Stimulated activated CD8-positive, alpha-beta memory T cell treated with anti-CD3 and anti-CD28 coated beads, Interleukin-7, amount 100 ng/mL, for 24 hours (primary cell): ENCODE measurements at places on chromosomes 5 and 9.

- no peak for DNase-seq
Measured at GRCh38 chr5:172455511-172456061, 1.3 kb upstream of the SH3PXD2B start.

DNA sequence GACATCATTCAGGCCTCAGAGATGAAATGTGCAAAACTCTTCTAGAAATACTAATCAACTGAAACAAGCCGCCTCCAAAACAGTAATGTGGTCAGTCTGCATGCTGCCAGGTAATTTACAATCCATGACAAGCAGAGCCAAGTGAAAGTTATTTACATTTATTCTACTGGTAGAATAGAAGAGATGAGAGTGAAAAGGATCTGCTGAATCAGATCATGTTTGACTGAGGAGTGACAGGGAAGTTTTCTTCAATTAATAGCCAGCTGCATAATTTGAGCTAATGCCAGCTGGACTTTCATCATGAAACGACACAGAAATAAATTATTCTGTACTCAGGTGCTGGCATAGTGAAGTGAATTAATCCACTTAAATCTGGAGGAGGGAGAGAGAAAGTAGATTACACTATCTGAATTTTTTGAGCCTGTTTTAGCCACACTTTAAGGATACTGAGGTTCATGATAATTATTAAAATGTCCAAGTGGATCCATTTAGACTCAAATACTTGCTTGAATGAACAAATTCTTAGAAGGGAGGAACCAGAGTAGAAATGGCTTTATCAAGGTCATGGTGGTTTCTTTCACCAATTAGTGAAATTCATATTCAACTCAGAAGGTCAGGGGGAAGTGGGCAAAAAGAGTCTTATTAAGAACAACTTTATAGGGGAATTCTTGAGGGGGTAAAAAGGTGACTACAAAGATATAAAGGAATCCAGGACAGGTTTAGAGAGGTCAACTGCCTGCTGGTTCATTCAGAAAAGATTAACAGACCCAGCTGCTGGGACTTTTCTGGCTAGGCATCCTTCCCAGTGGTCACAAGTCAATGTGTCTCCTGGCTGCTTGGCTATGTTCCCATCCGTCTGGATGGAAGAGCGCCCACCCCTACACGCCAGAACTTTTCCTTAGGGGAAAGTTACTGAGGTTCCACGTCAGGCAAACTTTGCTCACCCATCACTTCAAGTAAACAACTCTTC is 350.4 kb downstream of the PDE4D start:
- no peak for DNase-seq

DNA sequence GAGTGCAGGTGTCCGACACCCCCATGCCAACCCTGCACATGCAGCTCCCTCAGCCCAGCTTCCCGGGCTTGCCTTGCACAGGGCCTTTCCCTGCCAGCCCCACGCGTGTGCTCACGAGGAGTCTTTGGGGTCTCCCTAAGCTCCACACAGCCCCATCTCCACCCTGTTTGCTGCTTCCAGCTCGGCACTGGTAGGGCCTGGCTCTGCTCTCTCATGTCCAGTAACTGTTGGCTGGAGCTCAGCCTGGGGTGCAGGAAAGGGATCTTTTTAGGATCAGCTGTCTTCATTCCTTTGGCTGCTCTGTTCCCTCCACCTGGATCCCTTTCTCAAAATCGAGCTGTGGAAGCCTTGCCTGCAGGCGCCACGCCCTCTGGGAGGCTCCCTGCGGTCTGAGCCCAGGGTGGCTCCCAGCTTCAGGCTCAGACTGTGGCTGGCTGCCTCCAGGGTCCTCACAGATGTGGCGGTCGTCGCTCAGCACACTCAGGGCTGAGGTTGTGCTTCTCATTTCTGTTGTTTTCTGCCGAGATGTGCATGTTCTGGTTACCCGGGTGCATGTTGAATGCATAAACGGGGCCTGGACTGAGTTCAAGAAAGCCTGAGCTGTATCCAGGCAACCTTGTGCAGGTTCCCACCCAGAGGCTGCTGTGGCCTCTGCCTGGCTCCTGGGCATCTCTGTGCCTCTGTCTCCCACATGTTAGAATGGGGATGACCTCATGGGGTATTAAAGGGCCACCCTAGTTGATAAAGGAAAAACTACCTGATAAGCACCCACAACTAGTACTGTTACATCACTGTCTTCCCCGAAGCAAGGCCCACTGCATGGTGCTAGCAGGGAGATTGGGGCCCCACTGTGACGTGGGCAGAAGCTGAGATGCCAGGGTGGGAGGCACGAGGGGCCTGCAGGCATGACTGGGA is 4.3 kb downstream of the CACNA1B start:
- DNase-seq = no peak

- no peak for DNase-seq
Measured at GRCh38 chr9:98242426-98242825, 13.0 kb downstream of the TBC1D2 start.

DNA sequence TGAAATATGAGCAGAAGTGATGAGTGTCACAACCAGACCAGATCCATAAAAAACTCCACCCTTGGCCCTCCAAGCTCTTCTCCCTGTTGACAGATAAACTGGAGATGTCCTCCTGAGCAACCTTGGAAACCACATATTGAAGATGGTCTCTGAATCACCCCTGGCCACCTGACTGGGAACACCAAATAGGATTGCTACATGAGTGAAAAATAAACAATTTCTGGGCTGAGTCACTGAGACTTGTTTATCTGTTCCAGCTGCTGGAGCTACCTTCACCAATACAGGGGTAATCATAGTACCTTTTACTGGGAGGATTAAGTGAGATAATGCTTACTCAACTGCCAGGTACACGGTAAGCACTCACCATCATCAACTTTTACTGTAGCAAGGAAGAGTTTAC is 53.3 kb downstream of the PCA3 start:
- DNase-seq = no peak

- no peak for DNase-seq
Measured at GRCh38 chr9:5278486-5278885, 26.0 kb downstream of the RLN2 start.

GRCh38 chr5:89047571-89047970 is 164.6 kb upstream of the MEF2C start:
- DNase-seq = no peak

- DNase-seq = no peak
Measured at GRCh38 chr9:14080959-14081542, 232.9 kb downstream of the NFIB start.
